ENCODE measurements at places on chromosomes 5 and 9.

- DNase-seq: no peak
Measured at GRCh38 chr9:21281275-21281674, 23.8 kb downstream of the IFNA5 start.

GRCh38 chr9:93220627-93221026, 36.7 kb downstream of the WNK2 start:
- DNase-seq: no peak

DNA sequence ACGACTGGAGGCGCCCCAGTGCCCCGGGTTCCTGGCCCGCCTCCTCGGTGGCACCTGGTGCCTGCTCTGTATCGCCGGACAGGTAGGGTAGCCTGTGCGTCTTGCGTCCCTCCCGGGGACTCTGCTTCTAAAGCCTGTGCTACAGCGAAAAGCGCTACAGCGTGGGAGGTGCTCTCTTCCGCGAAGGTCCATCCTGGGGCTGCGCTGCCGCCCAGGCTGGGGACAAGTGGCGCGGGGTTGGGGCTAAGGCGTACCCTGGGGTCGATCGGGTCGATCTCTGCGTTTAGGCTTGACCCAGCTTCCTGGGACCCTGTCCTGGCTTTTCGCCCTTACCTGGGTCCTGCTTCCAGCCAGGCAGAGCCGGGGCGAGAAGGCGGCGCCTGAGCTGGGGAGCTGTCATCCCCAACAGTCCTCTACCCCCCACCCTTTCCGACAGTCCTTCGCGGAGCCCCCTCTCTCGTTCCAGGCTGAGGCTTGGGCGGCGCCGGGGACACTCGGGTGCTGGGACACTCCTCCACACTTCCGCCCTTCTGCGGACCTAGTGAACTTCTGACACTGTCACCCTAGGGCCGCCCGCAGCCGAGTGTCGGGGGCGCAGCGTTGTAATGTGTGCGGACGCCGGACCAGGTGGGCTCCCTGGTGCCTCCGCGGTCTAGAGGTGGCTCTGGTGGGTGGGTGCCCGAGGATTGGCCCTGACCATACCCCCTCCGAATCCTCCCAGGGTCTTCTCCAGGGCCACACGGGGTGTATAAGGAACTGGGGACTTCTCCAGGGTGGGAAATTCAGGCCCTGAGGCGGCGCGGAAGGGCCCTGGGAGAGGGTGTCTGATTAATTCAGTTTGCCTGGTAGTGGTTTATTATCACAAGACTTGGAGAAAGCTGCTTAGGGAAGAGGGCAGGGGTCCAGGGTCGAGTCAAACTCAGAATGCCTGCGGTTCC, 328.2 kb downstream of the SH3GL2 start:
- peak; percentile 63 for DNase-seq

DNA sequence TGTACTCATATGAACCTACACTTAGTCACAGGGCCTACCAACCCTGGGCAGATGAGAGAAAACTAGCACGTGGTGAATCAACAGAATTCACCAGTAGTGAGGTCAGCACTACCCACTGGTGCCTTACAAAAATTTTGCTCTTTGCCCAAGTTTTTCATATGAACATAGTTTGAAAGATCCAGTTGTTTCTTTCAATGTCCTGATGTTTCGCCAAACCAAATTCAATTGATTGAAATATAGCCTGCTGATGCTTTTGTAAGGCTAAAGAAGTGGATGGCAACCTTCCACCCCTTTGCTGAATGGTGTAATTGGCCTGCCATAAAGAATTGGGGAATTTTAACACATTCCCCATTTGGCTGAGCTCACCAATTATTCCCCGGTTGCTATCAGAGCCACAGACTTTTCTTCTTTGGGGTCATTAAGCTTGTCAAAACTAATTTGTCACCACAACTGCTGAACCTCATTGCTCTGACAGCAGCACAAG, 339.2 kb downstream of the GLIS3 start:
- DNase-seq: no peak

- no peak for DNase-seq
Measured at GRCh38 chr5:88827997-88828396, 55.0 kb downstream of the MEF2C start.

- DNase-seq: no peak
Measured at GRCh38 chr5:30871196-30871595, 322.3 kb upstream of the CDH6 start.

GRCh38 chr5:141941307-141941706, 16.7 kb downstream of the PCDH12 start:
- DNase-seq: no peak

DNA sequence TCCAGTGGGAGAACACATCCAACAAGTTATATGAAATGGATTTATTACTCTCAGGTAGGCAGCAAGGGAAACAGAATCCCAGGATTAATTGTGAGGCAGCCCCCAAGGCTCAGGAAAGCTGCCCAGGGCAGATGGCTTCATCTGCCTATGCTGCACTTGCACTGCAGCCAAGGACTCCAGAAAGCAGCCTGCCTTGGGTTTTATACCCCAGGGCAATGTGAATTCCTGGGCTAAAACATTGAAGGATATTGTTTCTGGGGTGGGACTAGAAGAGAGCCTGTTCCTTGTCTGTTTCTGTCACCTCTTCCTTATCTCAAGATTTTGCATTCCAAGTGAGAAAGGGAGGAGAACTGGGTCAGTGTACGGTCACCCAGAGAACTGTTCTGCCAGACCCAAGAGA, 8.8 kb upstream of the CCL27 start:
- no peak for DNase-seq

- no peak for DNase-seq
Measured at GRCh38 chr5:137113939-137114338, 385.2 kb downstream of the SPOCK1 start.

DNA sequence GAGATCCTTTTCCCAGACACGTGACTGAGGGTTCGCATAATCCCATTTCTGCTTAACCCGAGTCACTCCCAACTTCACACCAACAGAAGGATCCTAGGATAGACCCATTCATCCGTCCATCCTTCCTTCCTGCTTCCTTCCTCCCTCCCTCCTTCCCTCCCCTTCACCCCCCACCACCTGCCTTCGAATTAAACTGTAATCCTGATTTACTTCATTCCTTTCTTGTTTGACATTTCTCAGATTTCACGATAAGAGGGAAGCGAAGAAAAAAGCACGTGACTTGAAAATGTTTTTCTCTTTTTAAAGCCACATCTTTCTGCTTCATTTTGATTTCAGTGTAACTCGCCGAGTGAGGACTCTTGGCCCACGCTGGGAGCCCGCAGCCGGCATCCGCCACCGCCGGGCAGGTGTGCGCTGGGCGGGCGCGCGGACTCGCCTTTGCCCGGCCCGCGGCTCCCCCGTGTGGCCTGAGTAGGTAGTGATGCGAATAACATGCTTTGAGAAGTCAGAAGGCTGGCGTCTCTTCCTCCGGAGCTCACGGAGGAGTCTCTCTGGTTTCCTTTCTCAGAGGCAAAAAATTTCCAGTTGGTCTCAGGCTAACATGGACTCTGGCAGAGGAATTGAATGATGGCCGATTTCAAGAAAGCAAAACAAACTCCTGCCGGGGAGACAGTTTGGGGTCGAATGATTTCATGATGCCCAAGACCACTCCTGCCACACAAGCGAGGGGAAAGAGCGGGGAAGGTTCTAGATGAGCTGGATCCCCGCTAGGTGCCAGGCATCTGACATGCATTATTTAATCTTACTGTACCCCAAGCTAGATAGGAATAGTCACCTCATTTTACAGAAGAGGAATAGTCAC, 117.7 kb downstream of the SLC12A2 start:
- peak; percentile 73 for DNase-seq

GRCh38 chr5:179801304-179802206, 5.1 kb downstream of the MGAT4B start:
- no peak for DNase-seq

DNA sequence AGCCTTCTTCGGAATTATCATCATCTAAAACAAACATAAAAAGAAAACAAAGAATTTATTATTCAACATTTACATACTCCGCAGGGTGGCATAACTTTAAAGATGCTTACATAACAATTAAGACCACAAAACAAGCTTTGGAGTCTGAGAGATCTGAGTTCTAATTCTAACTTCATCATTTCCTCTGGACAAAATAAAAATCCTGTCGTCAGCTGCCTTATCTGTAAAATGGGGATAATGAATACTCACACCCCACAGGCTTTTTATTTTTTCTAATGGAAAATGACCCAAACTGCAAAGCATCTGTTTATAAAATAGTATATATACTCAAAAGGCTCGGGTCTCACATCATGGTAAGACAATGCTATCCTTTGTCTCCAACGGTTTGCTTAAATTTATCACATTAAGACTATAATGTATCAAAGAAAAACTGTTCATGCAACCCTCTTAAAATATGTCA, 4.3 kb downstream of the ARRDC3 start:
- no peak for DNase-seq

GRCh38 chr9:69168709-69169217, 5.3 kb upstream of the TJP2 start:
- peak; percentile 84 for DNase-seq

GRCh38 chr5:64145216-64145895, 20.3 kb upstream of the RNF180 start:
- no peak for DNase-seq

Measured in NCI-H146 (cell line).